Colonic mucosa (tissue), 4 donors: ENCODE measurements at places on chromosomes 3 and 15.

GRCh38 chr3:188104050-188104449, 49.9 kb upstream of the LPP start:
- no peak for DNase-seq

- DNase-seq: peak; percentile 7
Observed at GRCh38 chr15:71786673-71787072, 23.7 kb upstream of the NR2E3 start.

GRCh38 chr15:80570553-80570952, 124.6 kb upstream of the ABHD17C start:
- no peak for DNase-seq

- peak; percentile 50 for DNase-seq
Observed at GRCh38 chr3:50322386-50323091, at the start of gene HYAL2. Gene HYAL2 (minus strand): TSS chr3:50322745. CDS start chr3:50320489, 2,256 bp downstream.

DNA sequence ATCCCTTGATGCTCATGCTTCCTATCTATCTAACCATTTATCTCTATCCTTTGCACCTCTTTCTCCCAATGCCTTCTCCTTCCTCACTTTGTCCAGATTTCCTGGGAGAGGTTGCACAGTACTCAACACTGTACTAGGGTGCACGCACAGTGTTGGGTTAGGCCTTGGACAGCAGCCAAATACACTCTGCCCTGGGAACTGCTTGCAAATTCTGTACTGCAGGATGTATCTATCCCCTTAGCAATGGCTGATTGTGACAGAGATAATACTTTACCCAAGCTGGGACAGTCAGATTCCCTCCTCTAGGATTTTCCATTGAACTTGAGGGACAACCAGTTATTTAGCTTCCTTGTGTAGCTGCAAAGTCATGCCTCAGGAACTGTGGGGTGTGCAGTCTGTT, 113.3 kb downstream of the IL20RB start:
- DNase-seq: no peak

DNA sequence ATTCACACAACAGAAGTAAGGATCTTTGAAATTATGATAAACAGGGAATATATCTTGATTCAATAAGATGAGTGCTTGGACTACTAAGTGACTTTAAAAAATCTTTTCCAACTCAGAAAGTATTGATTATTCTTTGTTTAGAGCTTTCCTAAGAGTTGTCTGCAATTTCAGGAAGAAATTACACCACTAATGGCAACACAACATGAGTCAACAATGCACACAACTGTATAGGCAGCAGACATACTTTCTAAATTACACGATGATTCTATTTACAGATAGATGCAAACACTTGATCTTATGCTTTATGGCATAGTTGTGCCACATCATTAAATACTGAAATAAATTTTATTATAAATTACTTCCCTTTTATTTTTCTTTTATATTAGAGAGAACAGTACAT, 4.4 kb downstream of the NAA50 start:
- DNase-seq: no peak

GRCh38 chr3:163916596-163917560, 1161.4 kb downstream of the SI start:
- DNase-seq: no peak

DNA sequence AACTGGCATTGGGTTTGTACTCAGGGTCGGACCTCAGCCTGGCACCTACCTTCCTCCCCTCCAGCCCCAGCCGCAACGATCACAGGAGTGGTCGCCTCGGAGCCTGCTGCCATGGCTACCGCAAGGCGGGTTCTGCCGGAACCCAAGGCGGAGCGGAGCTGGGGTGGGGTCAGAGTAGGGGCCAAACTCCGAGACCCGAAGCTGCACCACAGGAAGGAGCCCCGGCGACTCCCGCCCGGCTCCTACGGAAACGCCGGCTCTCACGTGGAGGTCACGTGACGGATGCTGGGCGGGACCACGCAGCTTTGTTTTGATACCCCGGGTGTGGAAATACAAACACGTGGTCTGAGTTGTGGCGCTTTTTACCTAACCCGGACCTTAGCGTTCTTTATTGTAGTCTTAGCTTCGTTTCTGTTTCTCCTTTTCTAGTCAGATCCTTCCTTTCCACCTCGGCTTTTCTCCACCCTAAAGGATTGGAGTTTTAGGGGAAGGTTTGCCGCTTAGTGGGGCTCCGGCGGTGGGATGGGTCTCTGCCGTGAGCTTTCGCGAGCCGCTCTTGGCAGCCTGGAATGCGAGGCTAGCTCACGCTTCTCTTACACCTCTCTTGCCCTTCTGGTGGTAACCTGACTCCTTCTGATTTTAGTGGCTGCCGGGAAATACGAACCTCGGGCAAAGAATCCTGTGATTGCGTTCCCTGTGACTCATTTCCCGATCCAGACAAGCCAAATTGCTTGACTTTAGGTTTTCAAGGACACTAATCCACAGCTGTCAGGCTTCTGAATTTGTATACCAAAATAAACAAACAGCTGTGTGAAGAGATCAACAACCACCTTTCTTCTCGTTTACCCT, at the start of gene HSPBAP1:
Gene HSPBAP1, minus strand, starts transcription at position 264 of the 849 bp plus-strand sequence. Its CDS starts 151 bp downstream, at position 113.
- DNase-seq: peak; percentile 97

- no peak for DNase-seq
Observed at GRCh38 chr3:50644561-50644960, 27.6 kb downstream of the MAPKAPK3 start.

DNA sequence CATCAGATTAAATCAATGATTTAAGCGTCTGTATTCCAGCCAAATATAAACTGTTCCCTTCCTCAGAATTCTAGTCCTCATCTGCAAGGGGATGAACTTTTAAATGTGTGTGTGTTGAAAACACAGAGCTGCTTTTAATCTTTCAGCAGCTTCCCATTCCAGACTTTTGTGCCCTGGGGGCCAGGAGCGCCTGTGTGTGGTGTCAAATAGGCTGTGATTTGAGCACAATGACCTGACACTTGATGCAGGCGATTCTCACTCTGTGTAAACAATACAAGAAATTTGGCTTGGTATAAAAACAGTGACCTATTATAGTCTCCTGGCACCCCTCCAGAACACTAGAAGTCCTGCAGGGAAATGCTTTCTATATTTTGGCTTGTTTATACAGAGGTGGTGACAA, 274.6 kb upstream of the ROPN1 start:
- DNase-seq: no peak

DNA sequence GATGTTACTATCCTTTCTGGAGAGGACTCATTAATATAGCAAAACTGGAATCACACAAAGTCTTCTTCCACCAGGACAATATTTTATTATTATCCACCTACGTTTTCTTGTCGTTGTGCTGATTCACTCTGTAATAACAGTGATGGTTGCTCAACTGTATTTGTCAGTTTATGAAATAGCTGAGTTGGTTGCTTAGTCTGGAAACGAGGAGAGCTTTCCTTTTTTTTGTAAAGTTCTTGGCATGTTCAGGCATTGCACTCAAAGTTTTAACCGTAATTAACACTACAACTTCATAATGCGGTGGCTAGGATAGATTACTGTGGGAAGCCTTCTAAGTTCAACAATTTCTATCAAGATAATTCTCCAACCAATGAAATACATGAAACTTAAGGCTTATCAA, 131.2 kb downstream of the RAP2B start:
- no peak for DNase-seq

- DNase-seq: no peak
Observed at GRCh38 chr3:100403362-100404249, 2.3 kb downstream of the LNP1 start.

- no peak for DNase-seq
Observed at GRCh38 chr15:35477312-35478262, 68.4 kb downstream of the DPH6 start.

- DNase-seq: no peak
Observed at GRCh38 chr3:18111796-18112232, 313.3 kb downstream of the SATB1 start.

DNA sequence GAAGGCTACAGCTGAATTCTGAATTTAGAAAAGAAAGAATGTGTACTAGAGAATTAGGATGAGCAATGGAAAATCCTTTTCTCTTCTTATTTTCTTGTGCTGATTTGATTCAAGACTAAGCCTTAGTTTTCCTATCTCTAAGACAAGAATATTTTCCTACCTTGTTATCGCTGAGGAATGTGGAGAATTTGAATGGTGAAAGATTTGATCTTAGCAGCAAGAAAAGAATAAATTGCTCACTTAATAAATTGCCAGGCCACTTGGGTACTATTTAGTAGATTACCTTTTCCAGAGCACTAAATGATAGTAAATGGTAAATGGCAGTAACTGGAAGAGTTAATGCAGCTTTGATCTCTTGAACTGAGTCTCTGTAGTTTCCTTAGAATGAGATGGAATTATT, 145.7 kb upstream of the MEIS2 start:
- DNase-seq: no peak

DNA sequence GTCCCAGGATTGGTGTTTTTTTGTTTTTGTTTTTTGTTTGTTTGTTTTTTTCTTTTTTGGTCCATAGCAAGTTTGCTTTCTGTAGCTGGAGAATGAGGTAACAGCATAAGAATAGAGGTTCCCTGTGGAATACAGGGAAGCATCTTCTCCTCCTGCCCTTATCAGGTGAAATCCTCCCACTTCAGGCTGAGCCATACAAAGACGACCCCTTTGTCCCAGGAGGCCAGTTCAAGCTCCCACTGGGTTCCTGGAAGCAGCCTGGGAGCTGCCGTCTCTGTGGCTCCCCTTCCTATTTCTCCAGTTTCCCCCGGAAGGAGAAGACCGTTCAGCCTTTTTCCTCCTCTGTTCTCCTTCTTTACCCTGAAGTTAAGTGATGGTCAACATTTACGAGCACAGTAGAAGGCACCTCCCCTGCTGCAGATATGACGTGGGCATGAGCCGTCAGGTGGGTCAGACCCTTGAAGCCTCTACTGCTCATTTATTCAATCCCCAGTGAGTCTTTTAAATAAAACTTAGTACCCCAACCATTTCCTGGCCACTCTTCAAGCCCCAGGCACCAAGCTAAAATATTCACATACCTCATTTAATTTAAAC, 1.1 kb downstream of the IL16 start:
- DNase-seq: no peak

GRCh38 chr3:192864941-192865340, 52.7 kb downstream of the MB21D2 start:
- no peak for DNase-seq

- peak; percentile 34 for DNase-seq
Observed at GRCh38 chr15:75349851-75350588, 3.2 kb downstream of the NEIL1 start.

DNA sequence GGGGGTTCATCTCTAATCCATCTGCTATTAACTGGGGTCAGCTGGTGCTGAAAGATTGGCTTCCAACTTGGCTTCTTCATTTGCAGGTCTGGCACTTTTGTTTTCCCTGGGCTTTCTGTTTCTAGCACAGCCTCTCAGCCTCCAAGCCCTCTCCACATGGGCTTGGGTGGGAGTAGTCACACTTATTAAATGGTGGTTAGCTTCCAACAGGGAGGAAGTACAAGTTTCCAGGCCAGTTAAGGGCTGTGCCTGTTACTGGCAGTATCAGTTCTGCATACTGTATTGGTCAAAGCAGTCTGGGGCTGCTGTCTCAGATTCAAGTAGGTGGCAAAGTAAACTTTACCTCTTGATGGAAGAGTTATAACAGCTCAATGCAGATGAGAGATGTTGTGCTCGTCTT, 627.1 kb upstream of the CCDC54 start:
- DNase-seq: no peak

- no peak for DNase-seq
Observed at GRCh38 chr3:11373654-11374053, 101.5 kb downstream of the ATG7 start.

DNA sequence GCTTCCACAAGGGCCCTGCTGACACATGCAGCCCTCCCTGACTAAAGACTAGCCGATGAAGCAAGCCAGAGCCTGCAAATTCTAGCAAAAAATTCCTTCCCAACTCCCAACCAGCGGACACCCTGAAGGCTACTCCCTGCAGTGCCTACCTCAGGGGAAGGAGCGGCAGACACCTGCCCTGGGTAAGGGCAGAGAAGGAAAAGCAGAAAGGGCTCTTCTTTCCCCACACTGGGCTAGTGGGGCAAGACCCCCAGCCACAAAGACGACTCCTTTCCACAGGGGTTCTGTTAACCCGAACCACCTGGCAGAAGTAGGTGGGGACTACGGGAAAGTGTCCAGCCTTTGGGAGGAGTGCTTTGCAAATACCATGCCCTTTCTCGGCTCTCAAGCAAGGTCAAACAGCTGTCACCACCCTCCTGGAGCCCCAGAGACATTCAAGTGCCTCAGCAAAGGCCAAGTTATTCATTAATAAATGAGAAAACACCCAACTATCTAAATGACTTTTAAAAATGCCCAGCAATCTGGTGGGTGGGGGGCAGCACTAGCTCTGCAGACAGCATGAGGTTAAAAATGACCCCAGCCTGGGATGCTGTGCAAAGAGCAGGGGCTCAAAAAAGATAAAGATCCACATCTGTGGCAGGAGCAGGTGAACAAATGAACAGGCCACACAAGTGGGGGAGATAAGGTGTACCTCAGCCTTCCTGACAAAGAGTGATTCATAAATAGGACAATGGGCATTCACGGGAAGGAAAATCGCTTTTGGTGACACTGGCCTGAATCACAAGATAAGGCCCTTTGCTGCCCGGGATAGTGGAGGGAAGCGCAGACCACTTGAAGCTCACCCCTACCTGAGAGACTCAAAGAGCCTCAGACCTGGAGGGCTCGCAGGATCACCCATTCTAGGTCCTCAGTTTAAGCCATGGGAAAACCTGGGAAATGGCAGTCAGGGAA, 33.0 kb downstream of the CCDC12 start:
- peak; percentile 74 for DNase-seq

GRCh38 chr3:29226706-29227105, 54.2 kb upstream of the RBMS3 start:
- DNase-seq: no peak

DNA sequence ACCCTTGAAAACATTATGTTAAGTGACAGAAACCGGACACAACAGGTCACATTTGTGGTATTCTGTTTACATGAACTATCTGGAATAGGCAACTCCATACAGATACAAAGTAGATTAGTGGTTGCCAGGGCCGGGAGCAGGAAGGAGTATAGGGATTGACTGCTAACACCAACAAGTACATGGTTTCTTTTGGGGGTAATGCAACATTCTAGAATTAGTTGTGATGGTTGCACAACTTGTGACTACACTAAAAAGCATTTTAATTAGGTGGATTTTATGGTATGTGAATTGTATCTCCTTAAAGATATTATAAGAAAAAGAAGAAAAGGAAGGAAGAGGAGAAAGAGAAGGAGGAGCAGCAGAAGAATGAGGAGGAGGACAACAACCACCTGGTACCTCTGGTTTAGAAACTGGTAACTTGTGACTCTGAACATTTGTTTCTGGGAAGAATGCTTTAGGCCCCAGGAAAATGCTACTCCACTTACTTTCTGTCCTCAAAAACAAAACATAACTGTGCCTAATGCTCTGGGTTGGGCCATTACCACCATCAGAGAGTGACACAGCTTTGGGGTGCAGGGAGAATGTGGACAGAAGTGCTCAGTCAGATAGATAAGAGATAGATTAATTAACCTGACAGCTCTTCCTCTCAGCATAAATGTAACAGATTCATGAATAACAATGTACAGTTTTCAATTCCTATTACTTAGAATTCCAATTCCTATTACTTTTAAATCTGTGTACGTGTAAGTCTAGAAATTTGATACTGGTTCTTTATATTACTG, 20.3 kb downstream of the SETMAR start:
- no peak for DNase-seq

- DNase-seq: no peak
Observed at GRCh38 chr3:187648177-187648576, 22.0 kb downstream of the SST start.
